ENCODE measurements at places on chromosomes 6 and 20.

DNA sequence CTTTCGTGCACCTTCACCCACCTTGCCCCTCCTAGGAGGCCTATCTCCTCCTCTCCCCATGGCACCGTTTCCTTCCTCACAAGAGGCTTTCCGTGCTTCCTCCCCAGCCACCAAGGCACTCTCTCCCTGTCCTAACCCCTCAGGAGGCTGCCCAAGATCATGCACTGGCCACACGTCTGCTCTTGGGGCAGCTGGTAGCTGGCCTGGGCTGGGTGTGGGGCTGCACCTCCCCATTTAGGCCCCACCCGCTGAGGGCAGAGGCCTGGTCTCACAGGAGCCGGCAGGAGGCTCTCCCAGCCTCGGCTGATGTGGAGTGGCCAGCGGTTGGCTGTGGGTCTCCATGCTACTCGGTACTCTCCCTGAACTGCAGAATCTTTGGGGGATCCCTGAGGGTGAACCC, 13.6 kb downstream of the NOL4L start:
- DNase-seq: no peak

- DNase-seq: no peak
Observed at GRCh38 chr20:49811825-49812506, 662 bp upstream of the SLC9A8 start.

DNA sequence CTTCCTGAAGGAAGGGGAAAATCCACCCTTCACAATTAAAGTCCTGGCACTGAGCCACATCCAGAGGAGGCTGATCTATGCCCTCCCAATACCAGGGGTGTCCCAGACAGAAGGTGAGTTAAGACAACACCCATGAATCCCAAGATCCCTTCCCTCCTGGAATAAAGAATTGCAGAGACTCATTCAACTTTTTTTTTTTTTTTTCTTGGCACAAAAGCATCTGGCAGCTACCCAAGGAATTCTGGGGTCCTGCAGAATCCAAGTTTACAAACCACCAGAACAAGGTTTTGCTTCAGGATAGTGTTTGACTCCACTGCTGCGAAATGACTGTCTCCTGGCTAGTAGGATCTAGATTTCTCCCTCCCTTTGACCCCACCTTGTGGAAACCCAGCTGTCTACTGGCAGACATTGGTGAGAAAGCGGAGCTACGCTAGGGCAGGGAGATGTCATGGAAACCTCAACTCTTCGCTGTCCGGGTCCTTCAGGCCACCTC, 37.4 kb downstream of the JAG1 start:
- DNase-seq: no peak

DNA sequence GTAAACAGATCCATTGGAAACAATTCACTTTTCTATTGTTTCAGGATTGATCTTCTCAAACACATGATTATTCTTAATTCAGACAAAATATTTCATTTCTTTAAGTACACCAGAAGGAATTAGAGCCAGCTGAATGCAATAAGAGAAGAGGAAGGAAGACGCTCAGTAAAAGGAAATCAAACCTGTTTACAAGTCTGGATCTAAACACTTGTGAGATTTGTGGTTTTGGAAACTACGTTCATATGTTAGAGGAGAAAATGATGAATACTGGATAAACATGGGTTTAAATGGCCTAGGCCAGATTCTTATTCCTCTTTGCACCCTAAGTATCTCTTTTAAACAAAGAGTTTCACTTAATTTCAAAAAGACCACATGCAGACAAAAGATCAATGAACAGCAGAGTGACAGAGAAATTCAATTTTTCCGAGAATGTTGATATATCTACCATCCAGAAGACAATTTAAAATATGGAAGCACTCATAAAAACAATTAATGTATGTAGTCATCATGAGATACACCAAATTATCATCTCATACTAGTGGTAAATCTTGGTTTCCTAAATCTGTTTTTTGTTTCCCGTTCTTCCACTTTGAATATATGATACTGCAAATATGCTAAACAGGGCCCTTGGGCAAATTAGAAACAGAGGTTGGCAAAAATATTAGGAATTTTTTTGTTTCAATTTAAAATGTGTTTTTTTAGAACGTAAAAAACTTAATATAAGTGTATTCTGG, 703.5 kb upstream of the CITED2 start:
- DNase-seq: no peak

- no peak for DNase-seq
Observed at GRCh38 chr6:4295058-4295782, 159.8 kb upstream of the ECI2 start.

All from activated T-cell treated with anti-CD3 and anti-CD28 coated beads, Interleukin-2, amount 50 U/mL, for 1 hour (primary cell).